ENCODE measurements at places on chromosomes 12 and 14.

DNA sequence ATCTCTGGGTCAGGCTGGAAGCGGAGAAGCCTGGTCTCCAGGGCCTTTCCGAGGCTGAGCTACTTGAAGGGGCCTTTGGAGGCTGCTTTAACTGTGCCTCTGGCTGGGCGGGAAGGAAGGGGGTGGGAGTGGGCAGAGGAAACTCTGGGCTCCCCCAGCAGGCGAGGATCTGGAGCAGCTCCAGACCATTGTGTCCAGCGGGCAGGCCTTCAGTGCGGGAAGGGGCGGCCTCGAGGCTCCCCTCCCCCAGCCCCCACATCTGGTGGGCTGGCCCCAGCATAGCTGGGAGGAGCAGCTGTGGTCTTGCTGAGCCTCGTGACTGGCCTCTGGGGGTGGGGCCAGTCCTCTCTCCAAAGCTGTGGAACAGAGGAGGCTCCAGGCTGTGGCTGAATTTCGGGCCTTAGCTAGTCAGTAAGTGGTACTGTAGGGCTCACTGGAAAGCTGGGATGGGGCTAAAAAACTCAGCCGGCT, 3.4 kb downstream of the TAMALIN start:
- DNase-seq, result peak; percentile 92

DNA sequence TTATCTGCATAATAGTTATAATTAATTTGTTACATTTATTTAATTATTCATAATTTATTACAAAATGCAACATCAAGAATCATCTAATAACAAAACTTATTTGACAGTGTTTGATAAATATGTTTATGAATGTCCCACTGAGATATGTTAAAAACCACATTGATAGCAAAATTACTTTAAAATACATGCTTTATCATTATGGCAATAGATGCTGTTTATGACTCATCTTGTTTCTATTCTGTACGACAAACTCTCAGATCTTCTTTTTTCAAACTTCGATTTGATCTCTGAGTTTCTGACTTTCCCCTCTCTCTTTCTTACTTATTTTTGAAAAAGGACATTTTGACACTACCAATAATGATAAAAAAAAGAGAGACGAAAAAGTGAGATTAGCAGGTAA, 56.8 kb upstream of the LRRK2 start:
- DNase-seq, result no peak

DNA sequence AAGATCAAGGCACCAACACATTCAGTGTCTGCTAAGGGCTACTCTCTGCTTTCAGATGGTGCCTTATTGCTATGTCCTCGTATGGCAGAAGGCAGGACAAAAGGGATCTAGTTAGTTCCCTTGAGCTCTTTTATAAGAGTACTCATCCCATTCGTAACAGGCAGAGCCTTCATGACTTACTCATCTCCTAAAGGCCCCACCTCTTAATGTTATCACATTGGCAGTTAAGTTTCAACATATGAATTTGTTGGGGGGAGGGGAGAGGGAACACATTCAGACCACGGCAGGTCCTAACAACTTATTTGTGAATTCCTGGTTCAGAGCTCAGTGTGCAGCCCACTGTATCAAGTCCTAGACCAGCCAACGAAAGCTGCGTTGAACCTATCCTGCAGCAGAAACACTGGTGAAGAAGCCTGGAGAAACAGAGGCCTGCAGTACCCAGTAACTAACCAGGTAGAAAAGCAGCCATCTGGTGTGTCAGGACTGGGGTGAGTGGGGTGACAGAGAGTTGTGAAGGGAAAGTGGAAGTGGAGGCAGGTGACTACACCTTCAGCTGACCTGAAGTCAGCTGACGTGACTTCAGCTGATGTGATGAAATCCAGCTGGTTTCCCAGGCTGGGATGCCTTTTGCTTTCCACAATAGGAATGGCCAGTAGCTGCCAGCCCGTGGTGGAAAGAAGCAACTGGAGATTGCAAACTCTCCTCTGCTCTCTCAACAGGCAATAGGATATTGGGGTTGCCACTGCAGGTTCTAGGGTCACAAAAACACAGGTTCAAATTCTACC, 101.6 kb upstream of the PLXNC1 start:
- no peak for DNase-seq

GRCh38 chr12:69932676-69933552, 107.9 kb downstream of the MYRFL start:
- DNase-seq, result no peak

DNA sequence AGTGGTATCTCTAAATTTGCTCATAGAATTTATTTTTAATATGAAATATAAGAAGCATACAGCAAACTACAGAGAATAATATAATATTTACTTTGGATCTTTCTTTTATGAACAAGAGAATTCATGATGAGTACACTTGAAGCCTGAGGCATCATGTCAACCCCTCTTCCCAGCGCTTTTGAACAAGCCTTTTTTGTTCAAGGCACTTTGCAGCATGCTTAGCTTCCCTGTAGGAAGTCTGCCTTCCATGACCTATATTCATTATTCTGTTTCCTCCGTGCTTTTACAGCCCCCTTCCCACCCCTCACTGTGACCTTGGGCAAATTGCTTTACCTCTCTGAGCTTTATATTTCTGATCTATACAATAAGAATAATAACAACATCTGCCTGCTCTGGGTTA, 41.6 kb downstream of the SCN8A start:
- DNase-seq, result peak; percentile 93

GRCh38 chr14:92503756-92504491, 9.7 kb upstream of the RIN3 start:
- DNase-seq, result no peak

DNA sequence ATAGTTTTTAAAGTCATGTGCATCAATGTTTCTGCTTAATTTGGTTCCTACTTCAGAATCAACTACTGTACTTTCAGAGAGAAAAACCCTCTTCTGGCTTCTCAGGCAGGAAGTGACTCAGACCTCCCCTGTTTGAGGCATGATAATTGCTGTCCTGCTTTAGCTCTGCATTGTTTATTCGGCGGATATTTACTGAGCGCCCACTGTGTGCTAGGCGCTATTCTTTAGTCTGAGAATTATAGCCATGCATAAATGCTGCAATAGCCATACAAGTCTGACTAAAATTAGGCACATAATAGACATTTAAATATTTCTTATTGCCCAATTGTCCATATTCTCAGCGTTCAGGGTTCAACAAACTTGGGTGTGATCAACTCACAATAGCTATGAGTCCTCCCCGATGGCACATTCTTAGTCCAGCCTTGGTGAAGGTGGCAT, 6.1 kb upstream of the AMIGO2 start:
- DNase-seq, result peak; percentile 94

GRCh38 chr14:98966475-98967162, 305.4 kb downstream of the BCL11B start:
- no peak for DNase-seq

DNA sequence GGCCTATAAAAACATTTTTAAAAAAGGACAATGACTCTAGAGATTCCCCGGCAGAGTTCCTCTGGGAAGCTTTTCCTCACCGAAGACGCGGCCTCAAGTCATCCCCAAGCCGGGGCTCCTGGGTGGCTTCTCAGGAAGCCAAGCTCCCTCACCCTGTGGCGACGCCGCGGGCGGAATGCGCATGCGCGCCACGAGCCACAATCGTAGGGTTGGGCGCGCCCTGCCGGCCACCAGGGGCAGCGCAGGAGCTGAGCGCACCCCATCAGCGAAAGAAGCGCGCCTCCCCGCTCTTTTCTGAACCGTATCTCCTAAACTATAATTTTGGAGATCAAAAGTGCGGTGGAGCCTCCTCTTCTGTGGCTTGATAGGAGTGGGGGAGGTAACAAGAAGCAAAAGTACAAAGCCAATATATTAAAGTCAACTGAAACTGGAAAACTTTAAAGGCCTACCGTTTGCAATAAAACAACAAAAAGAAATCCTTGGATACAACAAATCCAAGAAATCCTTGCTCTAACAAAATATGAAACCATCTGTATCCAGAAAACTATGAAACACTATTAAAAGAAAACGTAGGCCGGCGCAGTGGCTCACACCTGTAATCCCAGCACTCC, 17.4 kb upstream of the CHFR start:
- no peak for DNase-seq

GRCh38 chr14:91111443-91111842, 2.4 kb upstream of the DGLUCY start:
- no peak for DNase-seq

DNA sequence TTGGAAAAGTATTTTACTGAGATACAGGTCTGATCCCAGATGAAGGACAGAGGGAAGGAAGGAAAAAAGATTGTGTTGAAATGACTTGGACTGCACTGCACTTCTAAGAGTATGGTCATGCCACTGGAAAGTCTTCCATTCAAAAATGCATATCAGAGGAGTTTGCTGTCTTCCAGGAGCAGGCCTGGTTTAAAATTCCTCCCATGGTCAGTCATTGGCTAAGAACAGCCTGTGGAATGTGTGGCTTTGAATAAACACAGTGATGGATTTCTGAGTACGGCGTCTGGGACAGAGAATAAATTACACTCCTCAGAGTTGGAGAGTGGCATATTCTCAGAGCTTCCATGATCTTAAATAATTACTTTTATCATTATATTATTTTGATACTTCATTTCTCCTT, 245.8 kb upstream of the PDZRN4 start:
- no peak for DNase-seq

DNA sequence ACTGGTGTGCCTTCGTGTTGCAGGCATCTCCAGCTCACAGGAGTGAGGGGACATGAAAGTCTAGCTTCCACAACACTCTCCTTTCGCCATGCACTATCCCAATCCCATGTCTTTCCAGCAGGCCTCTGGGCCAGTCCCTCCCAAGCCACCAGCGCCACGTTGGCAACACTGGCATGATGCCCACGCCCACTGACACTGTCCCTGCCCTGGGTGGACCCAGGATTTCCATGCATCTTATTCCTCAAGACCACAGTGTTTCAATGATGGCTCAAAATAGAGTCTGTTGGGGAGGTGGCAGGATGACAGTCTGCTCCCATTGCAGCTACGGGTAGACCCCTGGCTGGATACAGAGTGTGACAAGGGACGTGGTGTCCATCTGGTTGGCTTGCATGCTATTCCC, 2.3 kb downstream of the SP7 start:
- no peak for DNase-seq

DNA sequence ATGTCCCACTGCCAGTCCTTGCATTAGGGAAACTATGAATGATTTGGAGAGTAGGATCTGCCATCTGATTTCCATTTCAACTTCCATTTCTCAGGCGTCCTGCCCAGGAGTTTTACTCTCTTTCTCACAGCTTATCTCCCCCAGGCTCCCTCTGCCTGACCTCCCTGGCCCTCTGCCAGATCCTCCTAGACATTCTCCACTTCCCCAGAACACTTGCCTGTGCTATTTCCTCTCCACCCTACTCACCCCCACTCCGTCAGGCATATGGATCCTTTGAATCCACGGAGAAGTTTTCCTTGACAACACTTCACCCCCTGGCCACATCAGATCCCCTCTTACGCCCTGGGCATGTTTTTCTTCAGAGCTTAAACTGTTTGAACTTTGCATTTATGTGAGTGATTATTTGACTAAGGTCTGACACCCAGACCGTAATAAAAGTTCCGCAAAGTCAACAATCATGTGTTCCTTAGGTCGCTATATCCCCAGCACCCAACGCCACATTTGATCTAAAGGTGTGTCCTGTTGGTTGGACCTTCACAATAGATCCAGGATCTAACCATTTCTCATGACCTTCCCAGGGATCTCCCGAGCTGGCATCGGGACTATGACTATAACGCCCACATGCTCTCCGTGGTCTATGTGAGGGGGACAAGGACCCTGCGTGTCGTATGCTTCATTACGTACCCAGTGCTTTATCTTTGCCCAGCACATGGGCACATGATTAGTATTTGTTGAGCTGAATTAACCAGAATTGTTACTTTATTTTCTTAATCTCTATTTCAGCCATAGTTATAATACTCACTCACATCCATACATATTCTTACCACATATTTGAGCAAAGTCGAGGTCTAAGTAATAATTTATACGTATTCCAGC, 255.8 kb upstream of the FOXN3 start:
- DNase-seq, result peak; percentile 37

- no peak for DNase-seq
Observed at GRCh38 chr12:127896661-127897060, 370.3 kb upstream of the TMEM132C start.

Measured in NCI-H69 (cell line).